Breast epithelium (tissue), 4 donors: ENCODE measurements at places on chromosomes 3 and 15.

DNA sequence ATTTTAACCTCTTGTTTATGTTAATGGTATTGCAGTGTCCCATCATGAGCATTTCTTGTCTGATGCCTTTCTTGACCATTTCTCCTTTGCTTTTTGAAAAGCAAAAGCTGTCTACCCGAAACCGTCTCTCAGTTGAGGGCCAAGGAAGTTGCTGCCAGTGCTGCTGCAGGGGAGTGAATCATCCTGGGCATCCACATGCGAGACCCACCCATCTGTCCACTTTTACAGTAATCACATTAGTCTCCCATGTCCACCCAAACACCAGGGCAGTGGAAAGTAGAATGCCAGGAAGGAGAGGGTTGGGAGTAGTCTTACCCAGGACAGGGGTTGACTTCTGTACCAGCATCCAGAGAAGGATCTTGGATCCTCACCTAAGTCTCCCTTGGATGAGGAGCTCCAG is 48.6 kb upstream of the TEX264 start:
- H3K36me3 ChIP-seq = no peaks in the 10 kb centered on the region
- no peaks in the 10 kb centered on the region for H3K4me1 ChIP-seq

GRCh38 chr3:180804916-180805315 is 107.6 kb upstream of the FXR1 start:
- H3K4me3 ChIP-seq = no peak overlapping the region
- no peaks in the 10 kb centered on the region for H3K4me1 ChIP-seq
- no peak for DNase-seq
- no peaks in the 10 kb centered on the region for H3K27me3 ChIP-seq
- H3K36me3 ChIP-seq = no peaks in the 10 kb centered on the region
- no peak overlapping the region for H3K27ac ChIP-seq

DNA sequence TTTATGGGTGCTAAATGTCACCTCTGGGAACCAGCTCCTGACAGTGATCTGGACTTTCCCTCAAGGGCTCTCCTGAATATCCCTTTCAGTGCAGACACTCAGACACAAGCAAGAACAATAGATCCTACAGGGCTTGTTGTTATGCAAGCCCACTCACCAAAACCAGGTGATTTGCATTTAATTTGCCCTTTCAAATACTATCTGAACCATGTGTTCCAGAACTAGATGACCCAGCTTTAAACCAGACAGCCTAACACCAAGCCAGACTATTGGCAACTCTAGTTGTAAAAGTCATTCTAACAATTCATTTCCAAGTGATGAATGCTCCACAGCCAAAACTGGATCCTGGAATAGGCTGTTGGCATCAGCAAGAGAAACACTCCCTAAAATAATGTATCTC is 5.6 kb upstream of the ATP8B4 start:
- no peaks in the 10 kb centered on the region for H3K4me1 ChIP-seq
- no peaks in the 10 kb centered on the region for H3K36me3 ChIP-seq
- DNase-seq = no peak

GRCh38 chr3:97161169-97161568 is 346.8 kb downstream of the EPHA6 start:
- H3K4me3 ChIP-seq = no peak overlapping the region
- H3K4me1 ChIP-seq = no peaks in the 10 kb centered on the region
- H3K27ac ChIP-seq = no peak overlapping the region
- H3K27me3 ChIP-seq = no peaks in the 10 kb centered on the region
- DNase-seq = no peak

- no peaks in the 10 kb centered on the region for H3K27me3 ChIP-seq
- DNase-seq = no peak
- H3K4me1 ChIP-seq = no peaks in the 10 kb centered on the region
- no peak overlapping the region for H3K4me3 ChIP-seq
- H3K36me3 ChIP-seq = peaks cover 12% of the 10 kb centered on the region
Measured at GRCh38 chr3:130939753-130940152, 45.9 kb downstream of the ATP2C1 start.
